HT1080 (cell line): ENCODE measurements at places on chromosomes 7 and 10.

GRCh38 chr7:74083928-74084721 lies 521 bp downstream of the LIMK1 start:
- peak; percentile 52 for DNase-seq

GRCh38 chr7:141356161-141356560 lies 195.0 kb upstream of the AGK start:
- DNase-seq = peak; percentile 48

DNA sequence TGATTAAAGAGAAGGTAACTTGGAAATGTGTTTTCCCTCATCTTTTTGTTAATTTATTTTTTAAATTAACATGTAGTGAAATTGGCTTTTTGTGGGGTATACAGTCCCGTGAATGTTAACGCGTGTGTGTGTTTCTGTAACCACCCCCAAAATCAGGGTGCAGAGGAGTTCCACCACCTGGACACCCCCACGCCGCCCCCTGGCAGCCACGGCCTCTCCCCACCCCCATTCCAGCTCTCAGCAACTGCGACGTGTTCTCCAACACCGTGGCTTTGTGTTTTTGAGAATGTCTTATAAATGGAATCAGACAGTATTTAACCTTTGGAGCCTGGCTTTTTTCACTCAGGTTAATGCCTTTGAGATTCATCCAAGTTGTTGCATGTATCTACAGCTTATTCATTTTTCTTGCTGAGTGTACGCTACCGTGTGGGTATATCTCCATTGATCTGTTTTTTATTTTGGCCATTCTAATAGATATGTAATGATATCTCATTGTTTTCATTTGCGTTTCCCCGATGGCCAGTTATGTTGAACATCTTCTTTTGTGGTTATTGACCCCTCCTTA lies 218.8 kb downstream of the EBF3 start:
- no peak for DNase-seq

- DNase-seq = no peak
These were observed 5.3 kb downstream of the NEUROG3 start for GRCh38 chr10:69567920-69568319.

DNA sequence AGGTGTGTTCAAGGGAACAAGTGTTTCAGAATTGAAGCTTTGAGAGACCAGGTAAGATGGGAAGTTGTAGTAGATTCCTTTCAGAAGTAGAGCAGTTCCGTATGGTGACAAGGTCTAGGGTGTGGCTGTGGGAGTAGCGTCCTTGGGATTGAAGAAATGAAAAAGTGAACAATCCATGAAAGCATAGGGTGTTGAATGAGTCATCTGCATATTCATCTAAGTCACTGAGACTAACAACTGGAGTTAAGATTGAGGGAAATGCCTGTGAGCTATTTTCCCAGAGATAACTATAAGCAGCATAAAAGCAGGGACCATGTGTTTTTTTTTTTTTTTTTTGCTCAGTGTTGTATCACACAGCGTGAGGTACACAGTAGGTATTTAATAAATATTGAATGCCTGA lies 134.8 kb downstream of the PHTF2 start:
- peak; percentile 70 for DNase-seq

DNA sequence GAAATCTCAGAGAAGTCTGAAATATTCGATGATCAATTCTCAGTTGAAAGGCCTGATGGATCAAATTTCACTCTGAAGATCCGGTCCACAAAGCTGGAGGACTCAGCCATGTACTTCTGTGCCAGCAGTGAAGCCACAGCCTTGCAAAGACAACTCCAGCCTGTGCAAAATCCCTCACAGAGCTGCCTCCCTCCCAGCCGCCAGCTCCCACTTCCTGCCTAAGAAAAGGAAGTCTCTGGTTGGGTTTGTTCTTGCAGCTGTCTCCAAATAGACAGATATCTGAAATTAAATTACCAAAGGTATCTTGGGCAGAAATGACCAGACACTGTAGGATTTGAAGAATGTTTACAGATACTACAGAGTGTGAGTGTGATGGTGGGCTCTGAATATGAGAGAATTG lies 43.4 kb upstream of the PRSS58 start:
- DNase-seq = no peak

- peak; percentile 10 for DNase-seq
These were observed 437.4 kb upstream of the GALNT17 start for GRCh38 chr7:70694434-70694970.

DNA sequence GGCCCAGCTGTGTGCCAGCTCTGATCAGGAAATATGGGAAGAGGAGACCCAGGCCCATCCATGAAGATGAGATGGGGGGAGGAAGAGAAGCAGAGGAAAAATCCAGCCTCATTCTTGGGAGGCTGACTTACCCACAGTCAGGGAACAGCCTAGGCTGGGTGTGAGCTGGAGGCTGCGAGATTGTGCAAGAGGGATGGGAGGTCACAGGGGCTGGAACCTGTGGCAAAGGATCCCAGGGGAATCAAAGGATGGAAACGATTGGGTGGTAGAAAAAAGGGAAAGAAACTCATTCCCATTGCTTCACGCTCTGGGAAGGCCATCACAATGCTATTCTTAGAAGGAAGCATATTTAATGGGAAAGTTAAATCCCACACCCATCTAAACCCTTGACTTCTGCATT lies 26.7 kb upstream of the CRHR2 start:
- no peak for DNase-seq

GRCh38 chr7:143518521-143518920 lies 40.8 kb downstream of the TAS2R41 start:
- DNase-seq = peak; percentile 64

- DNase-seq = no peak
These were observed 59.1 kb downstream of the TFEC start for GRCh38 chr7:115971506-115971905.

- no peak for DNase-seq
These were observed 50.3 kb downstream of the JAZF1 start for GRCh38 chr7:28130277-28130676.

GRCh38 chr7:111763221-111763801 lies 201.0 kb upstream of the IMMP2L start:
- peak; percentile 19 for DNase-seq

DNA sequence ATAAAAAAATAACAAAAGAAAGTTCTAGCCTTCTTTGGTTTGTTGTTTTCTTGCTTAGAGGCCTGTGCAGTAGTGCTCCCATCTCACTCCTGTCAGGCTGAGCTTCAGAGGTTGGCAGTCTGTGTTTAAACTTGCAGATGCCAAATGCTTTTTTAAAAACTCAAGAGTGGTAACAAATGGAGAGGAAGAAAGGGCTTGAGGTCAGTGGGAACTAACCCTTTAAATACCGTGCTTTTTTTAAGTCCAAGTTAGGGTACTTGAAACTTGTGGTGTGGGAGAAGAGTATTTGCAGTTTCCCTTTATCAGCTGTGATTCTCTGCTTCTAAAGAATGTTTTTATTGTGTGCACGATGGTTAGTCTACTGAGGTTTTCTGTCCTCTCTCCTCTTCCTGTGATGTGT lies 29.4 kb downstream of the ZRANB1 start:
- no peak for DNase-seq

DNA sequence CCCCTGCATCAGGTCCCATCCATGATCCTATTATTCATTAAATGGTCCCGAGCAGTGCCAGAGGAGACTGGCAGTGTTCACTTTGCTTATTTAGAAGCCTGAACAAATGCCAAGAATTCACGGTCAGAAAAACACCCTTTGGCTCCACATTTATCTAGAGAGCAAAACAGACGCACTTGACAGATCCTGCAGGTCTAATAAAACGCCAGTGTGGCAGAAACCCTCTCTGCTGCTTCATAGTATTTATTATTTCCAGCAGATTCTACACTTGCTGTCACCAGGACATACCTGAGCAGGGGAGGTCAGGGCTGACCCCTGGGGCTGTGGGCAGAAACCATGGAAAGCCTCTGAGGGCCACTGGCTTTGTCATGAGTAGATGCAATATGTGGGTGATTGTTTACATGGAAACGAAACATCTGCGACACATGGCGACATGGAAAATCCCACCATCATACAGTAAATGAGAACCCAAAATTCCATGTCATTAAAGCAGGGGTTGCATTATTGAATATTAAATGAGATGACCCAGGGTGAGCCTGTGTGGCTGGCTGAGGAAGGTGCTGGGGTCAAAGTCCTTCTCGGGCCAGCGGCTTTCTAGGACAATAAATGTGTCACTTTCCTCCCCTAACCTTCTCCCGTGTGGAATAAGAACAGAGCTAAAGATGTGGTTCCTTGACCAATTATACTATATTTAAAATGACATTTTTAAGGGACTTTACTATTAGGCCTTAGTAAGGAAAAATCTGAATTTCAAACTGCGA lies 205.9 kb upstream of the SVIL start:
- DNase-seq = no peak

DNA sequence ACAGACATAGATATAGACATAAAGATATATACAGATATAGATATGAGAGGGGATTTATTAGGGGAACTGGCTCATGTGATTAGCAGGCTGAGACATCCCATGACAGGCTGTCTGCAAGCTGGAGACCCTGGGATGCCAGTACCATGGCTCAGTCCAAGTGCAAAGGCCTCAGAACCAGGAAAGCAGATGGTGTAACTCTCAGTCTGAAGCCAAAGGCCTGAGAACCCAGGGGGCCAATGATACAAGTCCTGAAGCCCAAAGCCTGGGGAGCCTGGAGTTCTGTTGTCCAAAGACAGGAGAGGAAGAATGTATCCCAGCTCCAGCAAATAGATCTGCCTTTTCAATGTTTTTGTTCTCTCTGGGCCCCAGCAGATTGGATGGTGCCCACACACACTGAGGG lies 5.5 kb downstream of the NCOA4 start:
- no peak for DNase-seq

DNA sequence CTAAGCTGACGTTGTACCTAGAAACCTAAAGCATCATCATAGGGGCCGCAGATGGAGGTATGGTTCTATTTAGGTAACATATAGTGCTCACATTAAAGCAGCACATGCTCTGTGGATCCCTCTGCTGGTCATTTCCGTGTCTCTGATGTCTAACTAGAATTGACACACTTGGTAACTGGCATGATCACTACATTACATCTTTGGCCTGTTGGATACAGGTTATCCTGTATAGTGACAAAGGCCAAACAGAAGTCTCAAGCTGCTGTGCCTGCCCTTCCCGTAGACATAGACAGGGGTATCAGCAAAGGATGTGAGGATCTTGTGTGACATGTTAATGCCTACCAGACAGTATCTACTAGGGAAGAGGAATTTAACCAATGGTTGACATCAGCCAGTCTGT lies 51.2 kb downstream of the KIF5B start:
- peak; percentile 28 for DNase-seq

- DNase-seq = no peak
These were observed 16.7 kb downstream of the TMEM120A start for GRCh38 chr7:75977743-75978142.

DNA sequence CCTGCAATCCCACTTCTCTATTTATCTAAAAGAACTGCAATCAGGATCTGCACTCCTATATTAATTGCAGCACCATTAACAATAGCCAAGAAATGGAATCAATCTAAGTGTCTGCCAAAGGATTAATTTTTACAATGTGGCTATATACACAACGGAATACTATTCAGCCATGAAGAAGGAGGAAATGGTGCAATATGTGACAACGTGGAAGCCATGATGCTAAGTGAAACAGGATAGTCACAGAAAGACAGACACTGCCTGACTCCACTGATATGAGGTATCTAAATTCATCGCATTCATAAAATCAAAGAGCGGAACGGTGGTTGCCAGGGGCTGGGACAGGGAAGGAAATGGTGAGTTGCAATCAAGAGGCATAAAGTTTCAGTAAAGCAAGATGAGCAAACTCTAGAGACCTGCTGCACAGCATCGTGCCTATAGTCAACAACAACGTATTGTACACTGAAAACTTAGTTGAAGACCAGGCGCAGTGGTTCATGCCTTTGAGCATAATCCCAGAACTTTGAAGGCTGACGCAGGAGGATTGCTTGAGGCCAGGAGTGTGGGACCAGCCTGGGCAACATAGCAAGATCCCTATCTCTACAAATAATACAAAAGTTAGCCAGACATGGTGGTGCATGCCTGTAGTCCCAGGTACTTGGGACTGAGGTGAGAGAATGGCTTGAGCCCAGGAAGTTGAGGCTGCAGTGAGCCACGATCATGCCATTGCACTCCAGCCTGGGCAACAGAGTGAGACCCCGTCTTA lies 76.3 kb downstream of the FGFR2 start:
- no peak for DNase-seq

- DNase-seq = no peak
These were observed 13.3 kb upstream of the ZNF273 start for GRCh38 chr7:64889686-64890162.

DNA sequence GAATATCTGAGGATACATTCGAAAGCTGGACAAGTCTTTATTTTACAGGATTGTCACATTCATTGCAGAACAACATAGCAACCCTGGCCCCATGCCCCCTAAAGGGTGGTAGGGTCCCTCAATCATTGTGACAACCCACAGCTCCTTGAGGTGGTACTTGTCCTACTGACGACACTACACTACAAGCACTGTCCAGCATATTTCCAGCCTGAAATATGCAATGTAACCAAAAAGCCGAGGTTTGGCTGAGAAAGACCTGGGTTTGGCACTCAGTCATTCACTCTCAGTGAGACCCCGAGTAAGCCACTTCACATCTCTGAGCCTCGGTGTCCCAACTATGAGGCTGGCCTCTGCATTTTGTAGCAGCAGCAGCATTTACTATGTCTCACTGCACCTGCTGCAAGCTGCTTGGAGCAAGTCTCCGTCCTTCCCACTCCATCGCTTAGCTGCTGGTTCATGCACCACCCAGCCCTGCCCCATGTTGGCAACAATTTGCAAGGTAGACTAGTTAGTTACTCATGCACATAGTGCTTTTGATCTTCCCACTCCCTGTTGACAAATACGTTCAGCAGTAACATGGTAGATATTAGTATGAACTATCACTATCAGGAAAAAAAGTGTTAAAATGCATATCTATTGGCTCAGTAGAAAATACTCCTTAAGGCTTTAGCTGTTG lies 43.6 kb upstream of the TNPO3 start:
- no peak for DNase-seq

DNA sequence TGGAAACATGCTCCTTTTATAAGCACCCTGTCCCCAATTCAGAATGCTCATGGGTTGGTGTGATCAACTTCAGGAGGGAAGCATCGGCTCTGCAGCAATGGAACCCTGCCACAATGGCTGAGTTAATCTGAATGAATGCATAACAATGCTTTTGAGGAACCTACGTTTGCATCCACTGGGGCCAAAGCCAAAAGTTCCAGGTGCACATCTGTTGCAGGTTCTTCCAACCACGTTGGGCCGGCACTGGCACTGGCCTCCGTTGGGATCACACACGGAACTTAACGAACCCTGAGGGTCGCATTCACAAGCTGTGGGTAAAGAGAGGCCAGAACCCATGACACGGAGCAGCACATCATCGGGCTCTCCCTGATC lies 43.4 kb downstream of the LAMB1 start:
- DNase-seq = no peak

- peak; percentile 79 for DNase-seq
These were observed 84.1 kb downstream of the GNAI1 start for GRCh38 chr7:80218723-80219122.
